CD4-positive, alpha-beta memory T cell (primary cell): ENCODE measurements at places on chromosomes 7 and 10.
A peak's percentile ranks its signal among the peaks of the same experiment; 100 is the strongest.

DNA sequence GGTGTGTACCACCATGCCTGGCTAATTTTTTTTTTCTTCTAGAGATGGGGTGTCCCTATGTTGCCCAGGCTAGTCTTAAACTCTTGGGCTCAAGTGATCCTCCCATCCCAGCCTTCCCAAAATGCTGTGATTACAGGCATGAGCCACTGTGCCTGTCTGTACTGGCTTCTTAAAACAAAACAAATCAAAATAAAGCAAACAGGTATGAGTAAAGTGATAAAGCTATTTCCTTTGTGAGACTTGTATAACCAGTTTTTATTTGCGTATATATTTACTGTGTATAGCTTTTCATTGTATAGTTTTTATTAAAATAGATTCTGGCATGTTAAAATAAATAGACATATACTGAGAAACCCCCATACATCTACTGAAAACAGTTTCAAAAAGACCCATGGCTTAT is 14.3 kb downstream of the LCOR start:
- DNase-seq, result no peak

- DNase-seq, result no peak
Measured at GRCh38 chr7:94834359-94834758, 73.0 kb upstream of the PPP1R9A start.

GRCh38 chr7:138459413-138460175 is 465 bp upstream of the TRIM24 start:
- peak; percentile 98 for DNase-seq

DNA sequence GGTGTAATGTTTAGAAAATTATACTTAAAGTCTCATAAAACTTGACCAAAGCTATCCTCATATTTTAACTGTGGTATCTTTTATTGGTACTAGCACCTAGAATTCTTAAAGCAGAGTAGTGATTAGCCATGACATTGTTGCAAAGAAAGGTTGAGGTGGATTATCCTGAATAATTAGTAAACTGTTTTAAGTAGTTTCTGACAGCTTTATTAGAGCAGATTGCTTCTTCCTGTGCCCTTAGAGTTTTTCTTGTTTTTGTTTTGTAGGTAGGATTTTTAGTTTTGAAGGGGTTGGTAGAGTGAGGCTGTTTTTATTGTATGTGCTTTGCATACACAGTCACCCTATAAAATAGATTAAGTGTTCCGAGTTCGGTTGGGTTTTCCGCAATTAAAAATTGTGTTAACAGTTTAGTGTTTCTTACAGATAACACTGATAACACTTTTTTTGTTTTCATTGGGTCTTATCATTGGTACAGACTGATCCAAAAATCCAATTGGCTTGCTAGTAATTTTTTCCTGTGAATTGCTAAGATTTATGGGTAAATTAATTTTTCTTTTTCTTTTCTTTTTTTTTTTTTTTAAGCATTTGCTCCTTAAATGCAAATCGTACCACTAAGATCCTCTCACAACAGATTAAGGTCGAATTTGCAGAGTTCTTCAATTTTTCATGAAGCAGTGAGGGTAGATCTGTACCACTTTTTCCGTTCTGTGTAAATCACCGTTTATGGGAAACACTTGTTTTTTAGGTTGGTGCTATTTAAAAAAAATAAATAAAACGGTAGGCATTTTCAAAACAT is 2.1 kb upstream of the PBLD start:
- no peak for DNase-seq

DNA sequence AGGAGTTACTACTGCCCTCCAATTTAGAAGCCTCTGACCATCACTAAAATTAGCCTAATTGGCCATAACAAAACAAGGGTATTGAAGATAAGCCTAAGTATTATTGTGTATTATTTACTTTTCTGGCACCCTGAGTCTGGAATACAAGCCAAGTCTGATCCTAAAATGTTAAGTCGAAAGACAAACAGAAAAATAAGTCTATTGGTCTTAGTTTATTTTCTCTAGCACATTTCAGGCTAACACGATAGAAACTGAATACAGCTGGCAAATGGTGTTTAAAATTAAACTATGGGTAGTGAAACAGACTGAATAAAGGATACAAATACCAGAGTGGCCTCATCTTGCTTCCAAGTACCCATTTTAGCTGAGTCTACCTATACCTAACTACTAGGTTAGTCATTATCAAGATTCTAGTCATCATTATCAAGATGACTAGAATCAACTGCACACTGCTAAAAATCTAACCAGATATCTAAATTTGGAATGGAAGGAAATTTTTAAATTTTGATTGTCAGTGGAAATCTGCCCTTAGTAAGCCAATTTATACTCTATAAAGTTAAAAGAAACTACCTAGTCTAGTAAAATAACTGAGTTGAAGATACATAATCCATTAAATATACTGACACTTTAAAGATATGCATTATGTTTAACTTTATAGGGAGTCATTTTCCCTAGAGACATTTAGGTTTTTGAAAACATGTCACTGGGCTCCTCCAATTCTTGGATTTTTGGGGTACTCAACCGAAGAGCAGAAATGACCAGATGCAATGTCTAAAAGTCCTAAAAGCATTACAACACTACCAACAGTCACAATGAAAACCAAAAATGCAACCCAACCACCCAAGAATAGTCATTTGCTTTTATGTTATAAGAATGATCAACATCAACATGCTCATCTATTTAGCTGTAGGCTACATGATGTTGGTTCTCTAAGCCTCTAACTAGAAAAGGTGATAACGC is 80.9 kb downstream of the NT5C2 start:
- no peak for DNase-seq

- DNase-seq, result no peak
Measured at GRCh38 chr7:47211519-47211973, 370.4 kb downstream of the TNS3 start.

- no peak for DNase-seq
Measured at GRCh38 chr7:94975336-94975735, 67.9 kb downstream of the PPP1R9A start.

DNA sequence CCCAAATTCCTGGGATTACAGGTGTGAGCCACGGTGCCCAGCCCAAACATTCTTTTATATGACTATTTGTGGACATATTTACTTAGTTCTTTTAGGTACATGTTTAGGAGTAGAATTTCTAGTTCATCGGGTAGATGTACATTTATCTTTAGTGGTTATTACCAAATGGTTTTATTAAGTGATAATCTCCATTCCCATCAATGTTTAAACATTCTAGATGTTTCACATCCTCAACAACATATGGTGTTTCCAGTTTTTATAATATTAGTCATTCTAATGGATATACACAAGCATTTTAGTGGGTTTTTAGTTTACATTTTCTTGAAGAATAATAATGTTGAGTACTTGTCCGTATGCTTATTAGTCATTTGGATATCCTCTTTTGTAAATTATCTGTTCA is 131.7 kb downstream of the RTKN2 start:
- DNase-seq, result no peak

GRCh38 chr10:63429281-63429680 is 36.5 kb downstream of the JMJD1C start:
- DNase-seq, result no peak

DNA sequence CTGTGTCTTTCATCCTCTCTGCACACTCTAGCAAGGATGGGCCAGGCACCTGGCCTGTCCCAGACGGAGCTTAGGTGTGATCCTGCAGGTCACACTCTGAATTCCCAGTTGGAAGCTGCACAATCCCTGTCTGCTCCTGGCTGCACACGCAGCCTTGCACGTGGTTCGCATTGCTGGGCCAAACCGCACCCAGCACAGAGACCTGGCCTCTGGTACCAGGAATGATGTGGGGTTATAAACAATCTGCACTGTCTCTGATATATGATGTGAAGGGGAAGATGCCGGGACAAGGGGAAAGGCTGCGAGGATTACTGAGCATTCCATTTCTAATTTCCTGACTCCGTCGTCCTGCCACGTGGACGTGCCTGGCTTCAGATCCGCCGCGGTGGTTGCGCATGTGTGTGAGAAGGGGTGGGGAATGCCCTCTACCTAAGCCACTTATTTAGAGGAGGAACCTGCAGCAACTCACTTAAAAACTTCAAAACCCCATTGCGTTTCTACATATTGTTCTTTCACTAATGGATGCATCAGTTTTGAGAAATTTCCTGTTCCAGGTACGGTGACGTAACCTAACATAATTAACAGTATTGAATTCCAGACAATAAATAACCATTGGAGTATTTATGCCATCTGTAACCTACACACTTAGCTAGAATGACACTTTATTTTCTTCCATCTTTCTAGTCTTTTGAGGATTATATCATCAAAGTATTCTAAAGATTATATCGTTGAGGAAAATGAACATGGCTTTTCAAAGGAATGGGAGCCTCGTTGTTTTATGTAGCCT is 559.7 kb upstream of the MGMT start:
- DNase-seq, result no peak

DNA sequence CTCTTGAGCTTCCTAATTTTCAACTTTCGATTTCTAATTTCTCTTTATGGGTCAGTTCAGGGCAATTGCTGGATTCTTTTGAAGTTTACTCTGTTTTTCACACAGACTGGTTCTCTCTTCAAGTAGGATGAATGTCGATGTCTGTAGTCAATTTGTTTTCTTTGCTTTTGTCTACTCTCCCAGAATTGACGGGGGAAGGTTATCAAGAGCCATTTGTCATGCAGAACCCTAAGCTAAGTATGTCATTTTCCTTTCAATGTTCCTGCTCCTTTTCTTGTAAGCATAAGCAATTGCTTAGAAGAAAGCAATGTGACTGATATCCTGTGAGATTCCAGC is 53.7 kb downstream of the SLC39A12 start:
- DNase-seq, result no peak

- no peak for DNase-seq
Measured at GRCh38 chr7:36564489-36564888, 159.8 kb downstream of the AOAH start.

GRCh38 chr10:131311661-131312477 is at the start of gene TCERG1L:
TSS of gene TCERG1L (minus strand) at chr10:131311721. CDS start at chr10:131311635, 86 bp downstream.
- no peak for DNase-seq

GRCh38 chr7:52283335-52283734 is 752.1 kb upstream of the POM121L12 start:
- no peak for DNase-seq

- DNase-seq, result peak; percentile 100
Measured at GRCh38 chr10:110919349-110919931, at the start of gene SHOC2. TSS of gene SHOC2 (plus strand) at chr10:110919604. CDS start at chr10:110964359, 44,755 bp downstream.

- DNase-seq, result no peak
Measured at GRCh38 chr7:80319461-80319860, 184.8 kb downstream of the GNAI1 start.

GRCh38 chr7:47375121-47375938 is 206.6 kb downstream of the TNS3 start:
- no peak for DNase-seq

DNA sequence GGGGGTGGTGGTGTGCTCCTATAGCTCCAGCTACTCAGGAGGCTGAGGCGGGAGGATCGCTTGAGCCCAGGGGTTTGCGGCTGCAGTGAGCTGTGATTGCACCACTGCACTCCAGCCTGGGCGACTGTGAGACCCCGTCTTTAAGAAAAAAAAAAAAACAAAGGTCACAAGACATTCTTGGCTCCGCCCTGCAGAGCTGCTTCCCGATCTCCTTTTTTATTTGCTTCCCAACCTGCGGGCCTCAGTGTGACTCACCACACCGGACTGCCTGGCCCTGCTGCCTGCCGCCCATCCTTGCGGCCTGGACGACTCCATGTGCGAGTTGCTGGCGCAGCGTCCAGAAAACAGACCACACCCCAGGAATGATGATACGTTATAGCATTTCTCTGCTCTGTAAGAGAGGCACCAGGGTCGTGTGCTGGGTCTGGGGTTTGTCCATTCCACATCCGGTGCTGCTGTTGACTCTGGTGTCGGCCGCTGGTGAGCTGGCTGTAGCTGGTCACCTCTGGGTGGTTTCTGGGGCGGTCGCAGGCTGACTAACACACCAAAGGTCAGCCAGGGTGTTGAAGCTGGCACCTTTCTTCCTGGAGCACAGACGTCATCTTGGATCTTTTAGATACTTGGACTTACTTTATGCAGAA is 123.6 kb downstream of the TCF7L2 start:
- DNase-seq, result no peak

DNA sequence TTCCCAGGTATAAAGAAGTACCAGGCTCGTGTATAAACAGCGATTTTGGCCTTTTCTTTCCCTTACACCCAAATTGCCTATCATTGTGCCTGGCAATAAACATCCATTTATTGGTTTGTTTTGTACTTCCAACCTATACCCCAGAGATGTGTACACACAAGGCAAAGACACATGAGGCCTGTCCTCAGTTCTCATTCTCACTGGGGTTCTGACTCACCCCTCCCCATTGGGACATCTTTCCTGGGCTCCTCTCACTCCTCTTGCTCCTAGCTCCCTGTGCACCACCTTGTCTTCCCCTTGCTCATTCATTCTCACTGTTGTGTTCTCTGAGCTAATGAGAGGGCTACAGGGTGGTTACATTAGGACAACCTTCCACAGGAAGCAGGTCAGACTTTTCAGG is 240.7 kb downstream of the ANK3 start:
- no peak for DNase-seq

DNA sequence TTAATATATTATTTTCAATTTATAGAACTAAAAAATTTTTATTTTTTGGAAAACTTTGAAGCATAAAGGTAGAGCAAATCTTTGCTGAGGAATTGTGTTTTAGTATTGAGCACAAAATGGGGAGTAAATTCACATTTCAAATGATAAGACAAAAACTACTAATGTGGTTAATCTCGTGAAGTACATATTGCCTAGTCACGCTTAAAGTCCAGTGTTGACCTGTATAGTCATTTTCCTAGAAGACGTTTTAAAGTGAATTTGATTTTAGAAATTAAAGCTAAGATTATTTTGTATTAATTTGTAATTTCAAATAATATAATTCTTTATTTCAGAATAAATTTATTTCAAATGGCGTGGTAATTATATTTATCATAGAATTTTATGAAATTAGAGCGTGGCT is 57.2 kb upstream of the MSRB2 start:
- DNase-seq, result no peak

DNA sequence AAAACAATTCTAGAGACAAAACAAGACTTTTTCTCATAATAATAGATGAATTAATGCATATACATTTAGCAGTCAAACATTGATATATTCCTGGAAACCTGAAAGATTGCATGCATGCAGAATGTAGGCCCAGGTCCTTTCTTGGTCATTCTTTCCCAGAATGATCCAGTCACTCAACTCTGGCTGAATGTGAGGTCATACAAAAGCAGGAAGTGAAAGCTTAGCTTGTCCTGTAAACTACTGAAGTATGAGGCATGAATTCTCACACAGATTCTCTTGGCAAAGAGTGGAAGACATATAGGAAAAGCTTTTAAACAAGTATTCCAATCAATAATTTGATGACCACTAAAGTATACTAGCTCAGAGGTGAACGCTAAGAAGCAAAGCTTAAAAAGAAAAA is 253.9 kb downstream of the PPP1R3A start:
- no peak for DNase-seq

DNA sequence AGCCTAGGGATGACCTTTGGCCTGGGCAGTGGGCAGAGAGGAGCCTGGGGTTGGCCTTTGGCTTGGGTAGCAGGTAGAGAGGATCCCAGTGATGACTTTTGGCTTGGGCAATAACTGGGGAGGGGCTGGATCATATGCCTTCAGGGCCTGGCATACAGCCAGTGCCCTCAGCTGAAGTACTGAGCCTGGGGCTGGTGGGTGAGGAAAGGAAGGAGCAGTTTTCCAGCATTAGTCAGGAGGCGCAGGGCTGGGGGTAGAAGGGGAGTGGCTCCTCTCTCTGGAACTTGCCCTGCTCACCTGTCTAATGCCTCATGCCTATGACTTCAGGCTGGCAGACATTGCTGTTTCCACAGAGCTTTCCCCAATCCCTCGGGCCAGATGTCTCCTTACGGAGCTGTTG is 15.2 kb upstream of the COMTD1 start:
- no peak for DNase-seq

GRCh38 chr10:119101366-119102098 is 2.4 kb upstream of the DENND10 start:
- DNase-seq, result no peak
